ENCODE measurements at places on chromosomes 6 and 20. TPM values are rescaled to one million over a fixed set of nuclear protein-coding genes. Genes with fewer than 3 reads are reported as not detected.

Gene MUC21
- not detected for total RNA-seq

Gene TOP1
- 67.5 TPM for total RNA-seq

Gene ARFRP1
- 52.9 TPM for total RNA-seq

Gene SLC22A3
- not detected for total RNA-seq

Gene VGLL2
- not detected for total RNA-seq

Gene LBP
- total RNA-seq, result not detected

Gene TLDC2
- not detected for total RNA-seq

Gene SCRT2
- total RNA-seq, result not detected

Gene C6orf141
- 0.48 TPM for total RNA-seq

Gene SLC52A3
- not detected for total RNA-seq

Gene LAMA2
- 0.53 TPM for total RNA-seq

Gene ME1
- 0.10 TPM for total RNA-seq

Gene UBE2C
- total RNA-seq, result 170 TPM

Gene OGFRL1
- 11.7 TPM for total RNA-seq

Gene MPIG6B
- total RNA-seq, result not detected

Gene KCNK5
- total RNA-seq, result 8.6 TPM

Gene TBX18
- total RNA-seq, result not detected

Gene TFEB
- total RNA-seq, result 15.0 TPM

Gene TP53TG5
- total RNA-seq, result not detected

Gene TNNC2
- total RNA-seq, result not detected

Gene COL12A1
- total RNA-seq, result not detected

Gene SNX9
- total RNA-seq, result 40.1 TPM

Gene MTFR2
- 21.4 TPM for total RNA-seq

Gene OPRM1
- total RNA-seq, result not detected
